ENCODE measurements at places on chromosomes 5 and 9. TPM values are rescaled to one million over a fixed set of nuclear protein-coding genes. Genes with fewer than 3 reads are reported as not detected.

The HTR4 gene
- not detected for total RNA-seq

The MYMK gene
- total RNA-seq, result not detected

The ARRDC3 gene
- total RNA-seq, result 38.7 TPM

The RNF145 gene
- 28.3 TPM for total RNA-seq

The CRHBP gene
- total RNA-seq, result not detected

The HAVCR2 gene
- total RNA-seq, result 0.41 TPM

The CARTPT gene
- not detected for total RNA-seq

The NOXA1 gene
- 7.3 TPM for total RNA-seq

The XRCC4 gene
- total RNA-seq, result 13.5 TPM

The TNFSF15 gene
- total RNA-seq, result 0.66 TPM

The IL9 gene
- not detected for total RNA-seq

The NKD2 gene
- 13.6 TPM for total RNA-seq

The C6 gene
- not detected for total RNA-seq

The SYNPO gene
- total RNA-seq, result 25.1 TPM

The GPR150 gene
- 0.21 TPM for total RNA-seq

The GABRA1 gene
- not detected for total RNA-seq

The TJP2 gene
- total RNA-seq, result 35.8 TPM

The PCA3 gene
- not detected for total RNA-seq

The CBY3 gene
- total RNA-seq, result 1.3 TPM

The SLC36A3 gene
- total RNA-seq, result not detected

The DEPDC1B gene
- 44.9 TPM for total RNA-seq

The FREM1 gene
- total RNA-seq, result 0.50 TPM

The PIP5KL1 gene
- 3.8 TPM for total RNA-seq

The IFNE gene
- total RNA-seq, result 0.34 TPM

The KIF4B gene
- 0.14 TPM for total RNA-seq

The SMIM32 gene
- total RNA-seq, result 0.63 TPM

The ACSL6 gene
- 0.19 TPM for total RNA-seq

The FAM153A gene
- not detected for total RNA-seq

The RNF180 gene
- total RNA-seq, result 0.61 TPM

The P4HA2 gene
- 41.0 TPM for total RNA-seq

The SPATA31E1 gene
- not detected for total RNA-seq

The IL5 gene
- not detected for total RNA-seq

The CACNA1B gene
- total RNA-seq, result 0.11 TPM

The FAM151B gene
- total RNA-seq, result 2.4 TPM

The EQTN gene
- not detected for total RNA-seq

The ACTL7B gene
- total RNA-seq, result not detected

The FAXDC2 gene
- 0.95 TPM for total RNA-seq

The PNPLA7 gene
- total RNA-seq, result 1.8 TPM

The SPATA31D4 gene
- not detected for total RNA-seq

The BRINP1 gene
- not detected for total RNA-seq

The ARID3C gene
- not detected for total RNA-seq

The SLC26A2 gene
- 43.9 TPM for total RNA-seq

The LECT2 gene
- 0.70 TPM for total RNA-seq

The FAM221B gene
- total RNA-seq, result not detected

The ZNF454 gene
- not detected for total RNA-seq

The PIK3R1 gene
- total RNA-seq, result 54.6 TPM

The SEMA6A gene
- total RNA-seq, result 26.3 TPM

The LCN15 gene
- total RNA-seq, result not detected

The MOB3B gene
- total RNA-seq, result 4.7 TPM

The ORM2 gene
- total RNA-seq, result 46.0 TPM
